ENCODE measurements at places on chromosomes 2 and 18. TPM values are rescaled to one million over a fixed set of nuclear protein-coding genes. Genes with fewer than 3 reads are reported as not detected.

The NGEF gene
- 5.7 TPM for total RNA-seq

The LYPD6B gene
- 0.10 TPM for total RNA-seq

The INHA gene
- 0.26 TPM for total RNA-seq

The SERPINB4 gene
- total RNA-seq: not detected

The TBC1D8 gene
- total RNA-seq: 12.1 TPM

The IL36G gene
- not detected for total RNA-seq

The DAW1 gene
- 2.5 TPM for total RNA-seq

The XIRP2 gene
- not detected for total RNA-seq

The CCDC141 gene
- 0.53 TPM for total RNA-seq

The ARPC2 gene
- 259 TPM for total RNA-seq

The ATP6V1C2 gene
- not detected for total RNA-seq

The RAX gene
- not detected for total RNA-seq

The KCNK3 gene
- total RNA-seq: 0.89 TPM

The RND3 gene
- 647 TPM for total RNA-seq

The SCN7A gene
- total RNA-seq: not detected

The NEB gene
- total RNA-seq: 0.33 TPM

The PDE1A gene
- 9.7 TPM for total RNA-seq

The IL36B gene
- not detected for total RNA-seq

The KCNS3 gene
- 0.78 TPM for total RNA-seq

The SMYD1 gene
- not detected for total RNA-seq

The EGR4 gene
- total RNA-seq: not detected

The NCKAP5 gene
- 0.76 TPM for total RNA-seq

The C2orf69 gene
- 10.8 TPM for total RNA-seq

The SERPINB5 gene
- total RNA-seq: not detected

The RAB17 gene
- 0.83 TPM for total RNA-seq

The PRADC1 gene
- 9.8 TPM for total RNA-seq

The ZNF516 gene
- total RNA-seq: 22.1 TPM

The CAPG gene
- total RNA-seq: 94.6 TPM

The SYT4 gene
- total RNA-seq: not detected

The MC5R gene
- not detected for total RNA-seq

The CABYR gene
- 5.7 TPM for total RNA-seq

The PPP1CB gene
- total RNA-seq: 165 TPM

The USP34 gene
- 144 TPM for total RNA-seq

The VAMP5 gene
- 13.7 TPM for total RNA-seq

The CFAP53 gene
- total RNA-seq: 0.46 TPM

The LYPD1 gene
- total RNA-seq: 12.8 TPM

The LAMA1 gene
- 92.5 TPM for total RNA-seq

The METTL8 gene
- 15.3 TPM for total RNA-seq

The SERPINB3 gene
- 0.07 TPM for total RNA-seq

The CD207 gene
- total RNA-seq: not detected

The IGFBP5 gene
- 1,272 TPM for total RNA-seq

The CREG2 gene
- total RNA-seq: 2.4 TPM

The PDIA6 gene
- total RNA-seq: 582 TPM

The INO80D gene
- 9.0 TPM for total RNA-seq

The C2orf80 gene
- not detected for total RNA-seq

The PTH2R gene
- total RNA-seq: 0.17 TPM

The CDH20 gene
- total RNA-seq: 0.13 TPM

The AQP12B gene
- total RNA-seq: not detected

The ACKR3 gene
- total RNA-seq: 9.2 TPM

The REG1A gene
- not detected for total RNA-seq

The SLC23A3 gene
- total RNA-seq: 8.1 TPM

The CD8B gene
- total RNA-seq: not detected

The TMEM247 gene
- total RNA-seq: not detected

The MMADHC gene
- total RNA-seq: 116 TPM

The DYNC2LI1 gene
- total RNA-seq: 25.8 TPM

The SLC40A1 gene
- total RNA-seq: 53.8 TPM

The STPG4 gene
- 0.20 TPM for total RNA-seq

The LRP1B gene
- total RNA-seq: 0.03 TPM

The NETO1 gene
- total RNA-seq: not detected
